Activated T-cell treated with anti-CD3 and anti-CD28 coated beads, Interleukin-2, amount 50 U/mL, for 48 hours (primary cell): ENCODE measurements at places on chromosomes 13 and 19.

GRCh38 chr13:33033986-33034385 lies 17.8 kb downstream of the KL start:
- no peak for DNase-seq

DNA sequence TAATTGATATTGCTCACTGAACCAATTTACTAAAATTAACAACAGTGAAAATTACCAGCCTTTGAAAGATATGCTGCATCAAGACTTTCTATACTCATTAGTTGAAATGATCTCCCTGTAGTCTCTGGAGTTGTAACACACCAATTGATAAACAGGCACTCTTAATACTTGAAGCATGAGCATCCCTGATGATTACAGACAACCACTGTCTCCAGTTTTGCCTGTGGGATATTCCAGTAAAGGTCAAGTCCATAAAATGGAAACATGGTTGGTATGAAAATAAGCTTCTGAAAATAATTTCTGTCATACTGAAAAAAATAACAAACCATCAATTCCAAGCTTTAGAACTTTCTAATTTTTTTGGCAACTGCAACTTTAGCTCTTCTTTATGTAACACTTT lies 405.8 kb downstream of the SPRY2 start:
- no peak for DNase-seq

GRCh38 chr13:75547917-75548316 lies 1.7 kb upstream of the UCHL3 start:
- DNase-seq = no peak

DNA sequence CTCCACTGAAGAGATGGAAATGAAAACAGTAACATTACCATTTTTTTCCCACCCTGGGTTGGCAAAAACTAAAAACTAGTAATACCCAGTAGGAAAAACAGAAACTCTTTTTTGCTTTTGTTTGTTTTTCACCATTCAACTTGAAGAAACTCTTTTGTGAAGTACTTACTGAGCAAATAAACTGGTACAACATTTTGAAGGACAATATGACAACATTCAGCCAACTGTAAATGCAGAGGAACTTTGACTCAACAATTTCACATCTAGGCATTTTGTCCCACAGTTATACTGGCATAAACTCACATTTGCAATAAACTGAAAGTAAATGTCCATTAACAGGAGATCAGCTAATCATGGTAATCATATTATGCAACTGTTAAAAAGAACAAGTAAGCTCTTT lies 152.5 kb downstream of the RNF17 start:
- no peak for DNase-seq

- DNase-seq = no peak
Measured at GRCh38 chr19:28301463-28301862, 911.5 kb downstream of the UQCRFS1 start.

DNA sequence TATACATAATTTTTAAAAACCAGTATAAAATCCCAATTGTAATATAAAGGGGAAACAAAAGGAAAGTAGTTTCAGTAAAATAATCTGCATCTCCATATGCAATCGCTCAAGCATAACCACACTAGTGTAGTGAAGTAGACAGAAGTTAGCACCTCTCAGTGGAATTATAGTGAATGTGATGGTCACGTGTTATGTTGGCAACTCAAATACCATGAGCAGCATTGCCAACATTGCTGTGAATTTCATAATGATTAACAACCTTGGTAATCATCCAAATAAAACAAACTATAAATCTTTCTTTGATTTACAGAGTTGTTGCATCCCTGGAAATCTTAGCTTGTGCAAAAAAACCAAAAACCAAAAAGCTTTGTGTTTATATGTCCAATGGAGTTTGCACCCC lies 77.3 kb upstream of the SIAH3 start:
- DNase-seq = no peak

- DNase-seq = no peak
Measured at GRCh38 chr13:41398494-41399170, 58.7 kb upstream of the RGCC start.

GRCh38 chr19:41939861-41940730 lies 11.8 kb upstream of the ERFL start:
- DNase-seq = peak; percentile 67

DNA sequence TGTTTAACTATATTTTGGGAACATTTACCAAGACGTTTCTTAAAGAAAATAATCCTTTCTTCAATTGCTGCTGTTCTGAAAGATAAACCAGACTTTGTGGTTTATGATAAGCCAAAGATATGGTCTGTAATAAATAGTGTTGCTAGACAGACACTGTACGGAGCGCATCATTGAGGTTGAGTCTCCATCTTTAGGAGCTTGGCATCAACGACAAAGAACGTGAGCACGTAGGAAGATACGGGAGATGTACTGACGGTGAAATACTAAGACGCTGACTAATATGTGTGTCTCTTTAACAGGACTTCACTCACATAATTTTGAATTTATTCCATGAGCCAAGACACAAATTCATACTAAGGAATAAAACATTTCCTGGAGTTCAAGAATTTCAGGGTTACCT lies 16.2 kb downstream of the TEX29 start:
- no peak for DNase-seq

DNA sequence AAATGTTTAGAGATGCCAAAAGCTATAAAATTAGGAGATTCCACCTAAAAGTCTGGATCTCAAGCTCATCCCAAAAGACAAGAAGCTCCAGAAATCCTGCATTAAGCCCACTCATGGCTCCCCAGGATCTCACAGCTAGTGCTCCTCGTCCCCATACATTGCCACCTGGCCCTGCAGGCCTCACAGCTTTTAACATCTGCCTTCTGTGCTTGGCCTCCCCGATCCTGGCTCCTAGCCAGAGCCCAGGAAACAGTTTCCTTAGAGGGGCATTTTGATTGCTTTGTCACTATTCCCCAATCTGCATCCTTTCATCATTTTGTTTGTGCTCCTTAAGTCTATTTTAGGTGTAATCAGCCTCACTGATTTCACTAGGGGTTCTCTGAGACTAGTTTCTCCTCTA lies 14.5 kb upstream of the DCT start:
- no peak for DNase-seq

- DNase-seq = no peak
Measured at GRCh38 chr13:108409730-108410129, 140.2 kb downstream of the TNFSF13B start.

- DNase-seq = no peak
Measured at GRCh38 chr19:4181053-4181508, 1.3 kb downstream of the SIRT6 start.

DNA sequence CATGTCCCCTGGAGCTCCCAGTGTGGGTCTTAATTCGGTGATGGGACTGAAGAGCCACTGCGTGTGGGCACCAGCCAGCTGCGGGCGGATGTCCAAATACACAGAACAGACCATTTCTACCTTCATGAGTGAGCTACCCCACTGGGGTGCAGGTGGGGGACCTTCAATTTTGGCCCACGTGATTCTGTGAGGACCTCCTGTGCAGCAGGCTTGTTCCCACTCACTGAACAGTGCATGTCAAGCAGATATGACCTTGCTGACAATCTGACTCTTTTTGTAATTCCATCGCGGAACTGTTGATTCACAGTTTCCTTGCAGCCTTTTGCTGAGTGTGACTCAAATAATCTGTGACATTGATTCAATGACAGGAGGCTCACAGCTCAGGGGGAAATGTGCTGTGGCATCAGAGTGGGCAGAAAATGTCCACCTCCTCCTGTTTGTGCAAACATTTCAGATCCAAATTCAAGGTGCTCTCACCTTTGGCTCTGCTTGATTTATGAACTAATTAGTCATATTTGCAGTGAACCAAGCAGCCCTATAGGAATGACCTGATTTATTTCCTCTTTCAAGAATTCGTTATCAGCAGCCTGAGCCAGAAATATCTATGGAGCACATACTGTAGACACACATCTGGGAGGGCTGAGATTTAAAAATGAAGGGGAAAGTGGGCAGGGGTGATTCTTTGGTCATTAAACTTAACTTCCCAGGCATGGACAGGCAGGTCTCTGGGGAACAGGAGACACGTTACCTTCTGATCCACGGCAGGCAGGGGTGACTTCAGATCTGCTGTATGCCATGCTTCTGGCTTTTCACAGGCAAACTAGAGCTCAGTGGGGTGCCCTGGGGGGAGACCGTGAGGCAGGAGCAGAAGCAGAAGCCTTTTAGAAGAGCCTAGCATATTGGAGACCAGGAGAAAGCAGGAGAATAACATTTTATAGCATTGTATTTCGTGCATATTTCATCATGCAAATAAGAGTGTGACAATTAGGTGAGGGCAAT lies 170.0 kb upstream of the KL start:
- DNase-seq = no peak

DNA sequence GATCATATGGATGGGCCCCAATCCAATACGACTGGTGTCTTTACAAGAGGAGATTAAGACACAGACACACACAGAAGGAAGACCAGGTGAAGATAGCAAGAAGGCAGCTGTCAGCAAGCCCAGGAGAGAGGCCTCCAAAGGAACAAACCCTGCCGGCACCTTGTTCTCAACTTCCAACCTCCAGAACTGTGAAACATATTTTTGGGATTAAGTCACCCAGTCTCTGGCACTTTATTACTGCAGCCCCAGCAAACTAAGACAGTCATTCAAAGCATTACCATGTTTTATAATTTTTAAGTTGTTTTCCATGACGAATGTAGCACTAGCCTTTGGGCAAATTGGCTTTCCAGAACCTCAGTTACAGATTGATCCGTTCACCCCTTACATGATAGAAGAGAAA lies 11.3 kb downstream of the STARD13 start:
- no peak for DNase-seq

GRCh38 chr13:45184693-45185092 lies 16.2 kb downstream of the KCTD4 start:
- no peak for DNase-seq

GRCh38 chr19:11612816-11613511 lies 15.7 kb downstream of the ZNF627 start:
- DNase-seq = no peak

DNA sequence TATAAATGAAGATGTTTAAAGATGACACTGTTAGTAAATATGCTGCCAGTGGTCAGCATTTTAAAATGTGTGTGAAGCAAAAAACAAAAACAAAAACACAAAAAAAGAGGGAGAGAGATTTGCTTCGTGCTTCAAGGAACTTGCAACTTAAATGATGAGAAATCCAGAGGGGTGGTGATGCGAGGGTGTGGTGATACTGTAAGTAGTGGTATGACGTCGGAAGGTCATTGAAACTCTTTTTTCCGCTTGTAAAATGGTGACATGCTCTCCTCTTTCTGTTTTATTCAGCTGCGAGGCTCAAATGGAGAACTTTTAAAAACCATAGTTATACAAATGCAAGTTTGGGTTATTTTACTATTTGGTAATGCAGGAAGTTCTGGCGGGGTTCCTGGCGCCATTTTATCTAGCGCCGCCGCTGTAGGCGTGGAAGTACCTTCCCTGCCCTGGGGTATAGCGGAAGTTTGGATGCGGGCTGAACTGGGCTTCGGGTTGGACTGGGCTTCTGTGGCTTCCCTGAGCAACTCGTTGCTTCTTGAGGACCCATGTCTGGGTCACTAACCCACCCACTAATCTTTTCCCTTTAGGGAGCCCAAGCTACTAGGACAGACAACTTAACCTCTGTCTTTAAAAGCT lies 34.8 kb downstream of the DGKH start:
- DNase-seq = no peak

- DNase-seq = no peak
Measured at GRCh38 chr13:111482806-111483620, 162.6 kb downstream of the TEX29 start.

- no peak for DNase-seq
Measured at GRCh38 chr13:109734002-109734785, 52.2 kb downstream of the IRS2 start.

DNA sequence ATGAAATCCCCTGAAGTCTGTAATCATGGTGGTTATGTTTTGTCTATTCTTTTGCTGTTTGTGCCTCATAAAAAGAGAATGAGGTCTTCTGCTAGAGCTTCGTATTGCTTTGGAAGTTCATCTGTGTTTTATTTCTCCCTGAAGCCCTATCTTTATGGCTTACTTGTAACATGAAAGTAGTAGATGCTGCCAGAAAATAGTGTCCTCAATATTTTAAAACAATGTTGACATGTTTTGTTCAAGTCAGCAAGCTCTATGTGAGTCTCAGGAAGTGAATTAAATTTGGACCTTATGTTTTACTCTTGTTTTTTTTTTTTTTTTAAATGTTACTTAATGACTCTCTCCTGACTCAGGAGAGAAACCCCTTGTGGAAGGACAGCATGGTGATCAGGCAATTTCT lies 130.5 kb downstream of the B3GLCT start:
- DNase-seq = no peak

DNA sequence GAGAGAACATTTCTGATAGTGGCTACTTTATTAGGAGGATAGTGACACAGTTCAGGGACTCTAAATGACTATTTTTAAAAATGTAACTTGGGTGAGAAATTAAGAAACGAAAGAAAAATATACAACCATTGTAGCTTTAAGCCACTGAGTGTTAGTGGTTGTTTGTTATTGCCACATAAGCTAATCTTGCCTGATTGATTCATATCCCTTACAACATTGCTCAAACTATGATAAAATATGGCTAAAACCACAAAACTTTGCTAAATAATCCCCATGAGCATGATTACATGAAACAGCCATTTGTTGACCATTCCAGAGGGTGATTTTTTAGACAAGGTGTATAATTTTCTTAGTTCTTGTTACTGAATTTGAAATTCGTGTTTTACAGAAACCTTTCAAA lies 343.4 kb downstream of the SLITRK5 start:
- DNase-seq = no peak

GRCh38 chr13:45361596-45362206 lies 20.7 kb upstream of the TPT1 start:
- DNase-seq = no peak

GRCh38 chr13:112746044-112746443 lies 56.2 kb downstream of the ATP11A start:
- DNase-seq = no peak

- DNase-seq = no peak
Measured at GRCh38 chr19:14350866-14351265, 30.4 kb upstream of the ADGRE5 start.

GRCh38 chr13:44271915-44272341 lies 101.7 kb upstream of the SERP2 start:
- DNase-seq = no peak

- DNase-seq = no peak
Measured at GRCh38 chr13:36369268-36370107, 23.3 kb upstream of the SPART start.

- DNase-seq = no peak
Measured at GRCh38 chr19:14562660-14563589, 8.9 kb downstream of the NDUFB7 start.

- DNase-seq = peak; percentile 60
Measured at GRCh38 chr19:40217934-40218890, at the start of gene TTC9B. Gene TTC9B (minus strand): TSS chr19:40218384. CDS start chr19:40218381, 3 bp downstream.

DNA sequence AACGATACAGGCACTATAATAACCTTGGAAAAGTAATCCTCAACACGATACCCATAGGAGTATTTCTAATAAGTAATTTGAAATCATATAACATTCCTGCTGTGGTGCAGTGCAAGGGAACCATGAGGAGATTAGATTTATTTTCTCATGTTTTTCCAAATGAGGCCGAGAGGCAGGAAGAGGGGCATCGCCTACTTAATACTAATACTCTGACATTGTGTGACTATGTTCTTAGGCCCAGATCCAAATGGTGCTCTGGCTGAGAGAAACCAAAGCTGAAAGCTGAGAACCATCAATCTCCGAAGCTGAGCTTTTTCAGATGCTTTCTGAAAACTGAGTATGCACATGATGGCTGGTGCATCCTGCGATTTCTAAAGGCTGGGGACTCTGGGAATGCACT lies 248.0 kb upstream of the MAB21L1 start:
- no peak for DNase-seq
